ENCODE measurements at places on chromosomes 4 and X. TPM values are rescaled to one million over a fixed set of nuclear protein-coding genes. Genes with fewer than 3 reads are reported as not detected.

Gene GSX2
- total RNA-seq: not detected

Gene EGF
- total RNA-seq: not detected

Gene CENPVL2
- not detected for total RNA-seq

Gene CCSER1
- not detected for total RNA-seq

Gene CYTL1
- not detected for total RNA-seq

Gene PRDM5
- total RNA-seq: 0.26 TPM

Gene RHOXF1
- 0.55 TPM for total RNA-seq

Gene DCAF8L2
- not detected for total RNA-seq

Gene MAGEA6
- total RNA-seq: not detected

Gene GAGE13
- total RNA-seq: not detected

Gene TIGD4
- 0.08 TPM for total RNA-seq

Gene RCHY1
- total RNA-seq: 31.7 TPM

Gene PHOX2B
- total RNA-seq: not detected

Gene SRPK3
- total RNA-seq: not detected

Gene MAGEA10
- not detected for total RNA-seq

Gene PAGE4
- not detected for total RNA-seq

Gene CSTF2
- total RNA-seq: 27.3 TPM

Gene ZNF630
- total RNA-seq: 1.3 TPM

Gene XIAP
- total RNA-seq: 48.7 TPM

Gene C4orf50
- 0.12 TPM for total RNA-seq

Gene NWD2
- not detected for total RNA-seq

All from activated naive CD4-positive, alpha-beta T cell treated with anti-CD3 and anti-CD28 coated beads, Interleukin-2, amount 10 ng/mL, durations not matched to agents 5 hours and 36 hours (primary cell).